Cerebellar nuclear complex (tissue), 1 donor: ENCODE measurements at places on chromosomes 16 and 17.

DNA sequence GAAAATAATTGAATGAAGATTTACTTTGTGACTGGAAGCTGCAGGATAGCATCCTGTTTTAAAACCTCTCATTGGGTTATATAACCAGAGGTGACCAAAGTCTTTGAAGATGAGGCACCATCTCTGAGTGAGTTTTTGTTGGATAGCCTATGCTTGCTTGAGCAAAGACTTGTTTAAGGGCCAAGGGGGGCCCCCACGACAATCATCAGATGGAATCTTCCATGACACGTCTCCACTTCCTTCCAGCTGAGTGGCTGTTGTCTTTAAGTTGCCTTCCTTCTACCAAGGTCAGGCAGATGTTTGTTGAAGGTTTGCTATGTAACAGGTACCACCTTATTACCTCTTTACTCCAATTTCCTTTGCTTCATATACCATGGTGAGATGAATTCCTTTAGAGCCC is 188.8 kb downstream of the PRKCA start:
- DNase-seq: no peak

DNA sequence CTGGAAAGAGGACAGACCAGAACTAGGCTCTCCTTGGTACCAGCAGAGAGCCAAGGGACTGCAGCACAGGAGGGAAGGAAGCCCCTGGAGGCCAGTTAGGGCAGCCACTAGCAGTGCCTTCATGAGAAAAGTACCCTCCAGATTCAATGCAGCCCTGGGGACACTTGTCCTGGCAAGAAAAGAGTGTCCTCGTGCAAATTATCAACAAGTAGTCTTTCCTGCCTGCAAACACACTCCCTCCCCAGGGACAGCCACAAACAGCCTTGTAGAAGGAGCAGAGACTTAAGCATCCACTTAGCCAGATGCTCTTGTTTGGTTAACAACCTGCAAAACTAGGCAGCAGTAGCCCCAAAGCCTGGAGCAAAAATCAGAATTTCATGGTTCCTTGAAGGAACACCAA is 24.3 kb downstream of the CENPV start:
- DNase-seq: no peak

- no peak for DNase-seq
Observed at GRCh38 chr16:84141143-84141670, 3.8 kb downstream of the HSDL1 start.

DNA sequence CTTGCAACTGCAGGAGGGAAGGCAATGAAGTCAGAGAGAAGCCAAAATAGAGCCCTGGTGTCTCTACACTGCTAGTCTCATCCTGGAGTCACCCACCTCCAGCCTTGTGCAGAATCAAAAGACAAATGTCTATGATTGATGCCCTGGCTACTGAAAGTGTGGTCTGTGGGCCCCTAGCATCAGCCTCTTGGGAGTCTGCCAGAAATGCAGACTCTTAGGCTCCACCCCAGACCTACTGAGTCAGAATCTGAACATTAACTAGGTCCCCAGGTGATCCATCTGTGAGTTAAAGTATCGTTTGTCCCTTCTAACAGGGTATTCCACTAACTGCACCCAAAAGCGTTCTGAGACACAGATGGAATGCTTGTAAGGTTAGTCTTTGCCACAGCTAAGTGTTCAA is 21.2 kb downstream of the EARS2 start:
- DNase-seq: no peak

- no peak for DNase-seq
Observed at GRCh38 chr16:83651871-83652270, 155.9 kb upstream of the HSBP1 start.

DNA sequence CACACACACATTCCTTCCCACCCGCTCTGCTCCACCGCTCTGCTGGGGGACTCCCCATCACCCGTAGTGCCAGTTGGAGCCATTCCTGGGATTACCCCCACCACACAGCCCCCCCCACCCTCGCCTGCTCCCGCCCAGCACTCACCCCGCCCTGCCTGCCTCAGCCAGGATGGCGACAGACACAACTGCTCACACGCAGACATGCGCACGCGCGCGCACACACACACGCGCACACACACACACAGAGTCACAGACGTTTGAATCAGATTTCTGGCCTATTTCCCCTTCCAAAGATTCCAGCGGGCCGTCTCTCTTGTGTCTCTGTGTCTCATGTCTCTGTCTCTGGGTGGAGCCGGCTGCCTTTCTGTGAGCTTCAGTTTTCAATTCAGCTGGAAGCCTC is 4.4 kb downstream of the CACNA1G start:
- DNase-seq: no peak

DNA sequence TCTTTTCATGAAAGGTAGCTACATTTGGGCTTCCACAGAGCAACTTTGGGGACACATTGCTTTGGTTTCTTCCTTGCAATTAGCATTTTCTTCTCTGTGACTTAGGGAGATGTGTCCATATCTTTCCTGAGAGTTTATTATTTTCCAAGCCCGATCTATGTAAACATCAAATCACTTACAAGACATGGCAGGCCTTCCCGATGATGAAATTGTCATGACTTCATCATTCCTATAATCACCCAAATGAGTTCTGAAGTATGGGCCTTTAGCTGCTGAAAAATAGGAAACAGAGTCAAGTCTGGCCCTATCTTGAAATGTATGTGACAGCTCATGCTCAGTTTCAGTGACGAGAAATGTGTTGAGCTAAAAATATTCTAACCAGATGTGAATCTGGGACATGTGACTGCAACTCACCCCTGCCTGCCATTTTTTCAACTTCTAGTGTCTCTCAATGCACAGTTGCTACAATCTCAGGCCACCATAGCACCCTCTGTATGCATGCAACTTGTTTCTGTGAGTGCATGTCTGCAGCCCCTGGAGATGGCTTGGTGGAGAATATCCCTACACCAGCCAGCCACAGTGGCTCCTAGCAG is 199.6 kb upstream of the MAF start:
- DNase-seq: no peak

- no peak for DNase-seq
Observed at GRCh38 chr17:78458091-78458490, 79.6 kb downstream of the PGS1 start.

GRCh38 chr16:69328854-69329316 is 1.5 kb downstream of the PDF start:
- DNase-seq: no peak

DNA sequence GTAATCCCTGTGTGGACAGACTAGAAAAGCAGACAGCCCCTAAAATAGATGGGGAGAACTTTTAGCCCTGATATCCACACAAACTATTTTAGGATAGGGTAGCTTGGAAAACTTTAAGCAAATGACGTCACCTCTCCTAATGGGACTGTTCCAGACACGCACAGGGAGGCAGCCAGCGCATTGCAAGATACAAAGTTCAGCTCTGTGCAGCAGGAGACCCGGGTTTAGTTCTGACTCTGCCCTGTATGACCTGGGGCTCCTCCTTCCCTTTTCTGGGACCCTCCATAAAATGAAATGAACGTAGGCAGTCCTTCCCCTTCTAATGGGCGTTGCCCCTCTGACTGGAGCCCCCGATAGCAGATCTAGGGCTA is 6.3 kb downstream of the ZNF689 start:
- no peak for DNase-seq

GRCh38 chr17:2995886-2996809 is 67.3 kb downstream of the OR1D5 start:
- DNase-seq: no peak

DNA sequence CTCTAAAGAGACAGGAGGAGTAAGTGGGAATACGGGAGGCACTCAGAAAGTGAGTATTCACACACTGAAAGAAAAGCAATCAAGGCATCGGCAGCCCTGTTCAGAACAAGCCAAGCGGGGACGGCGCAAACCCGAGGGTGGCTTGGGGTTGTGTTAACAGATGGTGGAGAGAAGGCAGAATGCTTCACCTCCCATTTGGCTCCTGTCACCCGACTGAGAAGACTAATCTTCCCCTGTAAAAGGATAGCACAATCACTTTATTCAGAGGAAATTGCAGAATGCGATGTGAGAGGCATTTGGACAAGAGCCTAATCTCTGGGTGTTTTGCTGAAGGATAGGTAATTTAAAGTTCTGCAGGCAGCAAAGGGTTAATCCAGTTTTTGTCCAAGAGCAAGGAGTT is 119.3 kb upstream of the WSCD1 start:
- peak; percentile 67 for DNase-seq

DNA sequence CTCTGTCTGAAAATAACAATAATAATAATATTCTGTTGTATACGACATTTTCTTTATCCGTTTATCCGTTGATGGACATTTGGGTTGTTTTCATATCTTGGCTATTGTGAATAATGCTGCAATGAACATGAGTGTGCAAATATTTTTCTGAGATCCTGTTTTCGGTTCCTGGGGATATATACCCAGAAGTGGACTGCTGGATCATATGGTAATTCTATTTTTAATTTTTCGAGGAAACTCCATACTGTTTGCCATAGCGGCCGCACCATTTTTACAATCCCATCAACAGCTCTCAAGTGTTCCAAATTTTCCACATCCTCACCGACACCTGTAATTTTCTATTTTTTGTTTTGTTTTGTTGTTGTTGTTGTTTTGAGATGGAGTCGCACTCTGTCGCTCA is 5.3 kb upstream of the PRSS41 start:
- no peak for DNase-seq

- DNase-seq: no peak
Observed at GRCh38 chr16:88368994-88369393, 13.8 kb upstream of the ZNF469 start.

GRCh38 chr17:27533874-27534815 is 77.9 kb downstream of the KSR1 start:
- DNase-seq: no peak

- no peak for DNase-seq
Observed at GRCh38 chr17:64001091-64001579, 3.0 kb downstream of the PRR29 start.

- DNase-seq: no peak
Observed at GRCh38 chr16:70496513-70496912, 26.8 kb downstream of the COG4 start.

- DNase-seq: no peak
Observed at GRCh38 chr17:2482218-2482617, 29.5 kb downstream of the METTL16 start.

DNA sequence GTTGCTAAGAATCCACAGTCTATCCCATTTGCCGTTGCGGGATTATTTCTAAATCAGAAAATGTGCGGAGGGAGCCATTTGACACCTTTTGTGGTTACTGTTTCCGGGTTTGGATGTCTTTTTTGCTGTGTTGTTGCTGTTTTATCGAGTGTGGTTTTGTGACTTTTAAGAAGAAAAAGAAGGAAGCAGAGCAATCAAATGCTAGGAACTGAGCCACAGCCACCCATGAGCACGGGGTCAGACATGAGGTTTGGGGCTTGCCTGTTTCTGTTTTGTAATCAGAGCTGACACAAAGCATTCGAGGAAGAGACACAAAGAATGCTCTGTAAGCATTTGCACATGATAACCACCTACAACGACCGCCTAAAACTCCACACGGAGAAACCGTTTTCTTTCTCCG is 53.1 kb upstream of the CHMP6 start:
- DNase-seq: no peak

DNA sequence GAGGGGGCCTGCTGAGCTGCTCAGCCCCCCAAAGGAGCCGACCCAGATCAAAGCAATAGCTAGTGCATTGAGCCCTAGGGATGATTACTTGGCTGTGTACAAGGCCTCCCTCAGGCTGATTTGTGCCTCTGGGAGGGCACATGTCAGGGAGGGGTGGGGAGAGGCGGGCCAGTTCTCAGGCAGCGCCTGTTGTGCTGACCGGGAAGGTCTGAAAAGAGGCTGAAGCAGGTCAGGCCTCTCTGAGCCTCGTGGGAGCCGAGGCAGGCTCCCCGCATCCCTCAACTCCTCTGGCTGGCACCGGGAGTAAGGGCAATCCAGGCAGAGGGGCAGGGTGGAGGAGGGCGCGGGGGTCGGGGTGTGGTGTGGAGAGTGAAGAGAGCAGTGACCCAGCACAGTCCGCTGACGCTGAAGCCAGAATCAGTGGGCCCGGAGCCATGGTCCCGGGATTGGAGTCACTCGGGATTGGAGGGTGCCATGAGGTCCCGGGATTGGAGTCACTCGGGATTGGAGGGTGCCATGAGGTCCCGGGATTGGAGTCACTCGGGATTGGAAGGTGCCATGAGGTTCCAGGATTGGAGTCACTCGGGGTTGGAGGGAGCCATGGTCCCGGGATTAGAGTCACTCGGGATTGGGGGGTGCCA is 3.0 kb downstream of the DCXR start:
- DNase-seq: no peak

DNA sequence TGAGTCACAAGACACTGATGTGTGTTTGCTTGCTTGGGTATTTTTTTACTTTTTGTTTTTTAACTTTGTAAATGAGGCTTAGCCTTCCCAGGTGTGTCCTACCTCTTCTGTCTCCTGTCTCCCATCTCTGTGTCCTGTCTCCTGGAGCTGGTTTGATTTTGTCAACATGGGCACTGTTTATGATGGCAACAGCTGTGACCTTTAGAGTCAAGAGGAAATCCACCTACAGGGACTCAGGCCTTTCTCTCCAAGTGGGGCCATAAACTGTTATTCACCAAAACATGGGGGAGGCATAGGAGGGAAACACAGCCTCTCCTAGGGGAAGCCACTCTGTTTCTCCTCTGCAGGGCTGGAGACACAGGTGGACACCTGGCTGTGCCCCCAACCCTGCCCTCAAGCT is 13.1 kb upstream of the PLCG2 start:
- no peak for DNase-seq

DNA sequence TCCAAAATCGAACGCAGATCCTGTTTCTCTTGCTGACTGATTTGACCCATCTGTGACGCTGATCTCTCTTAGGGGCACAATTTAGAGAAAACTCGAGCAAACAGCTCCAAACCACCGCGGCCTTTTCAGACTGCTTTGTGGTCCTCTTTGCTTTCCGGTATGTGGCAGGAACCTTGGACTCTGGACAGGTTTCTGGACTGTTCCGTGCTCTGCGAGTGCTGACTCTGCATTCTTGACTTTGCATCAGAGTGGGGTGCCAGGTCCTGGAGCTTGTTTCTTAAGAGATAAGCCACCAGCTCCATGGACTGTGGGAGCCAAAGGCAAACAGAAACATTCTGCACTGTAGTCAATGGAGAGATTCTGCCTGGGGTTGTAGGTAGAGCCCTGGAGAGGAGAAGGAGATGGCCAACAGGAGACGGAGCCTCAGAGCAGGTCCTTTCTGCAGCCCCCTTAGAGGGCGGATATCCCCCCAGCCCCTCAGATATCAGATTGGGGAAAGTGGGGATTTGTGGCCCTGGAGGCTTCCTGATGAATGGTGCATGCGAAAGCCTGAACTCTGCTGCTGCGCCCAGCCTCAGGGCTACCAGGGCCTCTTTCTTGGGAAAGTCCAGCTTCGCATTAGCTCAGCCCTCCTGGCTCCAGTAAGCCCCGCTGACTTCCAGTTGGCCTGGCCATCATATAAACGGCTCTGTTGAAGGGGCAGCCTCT is 65.6 kb downstream of the WIPI1 start:
- no peak for DNase-seq

- DNase-seq: no peak
Observed at GRCh38 chr16:2752850-2753732, 653 bp downstream of the SRRM2 start.

- no peak for DNase-seq
Observed at GRCh38 chr17:48960834-48961515, 7.4 kb downstream of the GIP start.
